ENCODE measurements at places on chromosomes 2 and 18. TPM values are rescaled to one million over a fixed set of nuclear protein-coding genes. Genes with fewer than 3 reads are reported as not detected.

Gene GLI2
- not detected for polyA plus RNA-seq

Gene SGPP2
- polyA plus RNA-seq: 0.06 TPM

Gene CRACDL
- 0.45 TPM for polyA plus RNA-seq

Gene UGT1A3
- not detected for polyA plus RNA-seq

Gene ABCA12
- polyA plus RNA-seq: not detected

Gene NEURL3
- polyA plus RNA-seq: not detected

Gene HOXD11
- not detected for polyA plus RNA-seq

Gene C2orf78
- polyA plus RNA-seq: not detected

Gene TMEM17
- not detected for polyA plus RNA-seq

Gene TTC21B
- 10.0 TPM for polyA plus RNA-seq

Gene IGFBP2
- 0.18 TPM for polyA plus RNA-seq

Gene DSG2
- polyA plus RNA-seq: 0.56 TPM

Gene RGPD3
- polyA plus RNA-seq: not detected

Gene ACKR3
- 4.0 TPM for polyA plus RNA-seq

Gene CDKL4
- not detected for polyA plus RNA-seq

Measured in naive thymus-derived CD4-positive, alpha-beta T cell (primary cell).